GM13976 (cell line): ENCODE measurements at places on chromosomes 11 and 22.

DNA sequence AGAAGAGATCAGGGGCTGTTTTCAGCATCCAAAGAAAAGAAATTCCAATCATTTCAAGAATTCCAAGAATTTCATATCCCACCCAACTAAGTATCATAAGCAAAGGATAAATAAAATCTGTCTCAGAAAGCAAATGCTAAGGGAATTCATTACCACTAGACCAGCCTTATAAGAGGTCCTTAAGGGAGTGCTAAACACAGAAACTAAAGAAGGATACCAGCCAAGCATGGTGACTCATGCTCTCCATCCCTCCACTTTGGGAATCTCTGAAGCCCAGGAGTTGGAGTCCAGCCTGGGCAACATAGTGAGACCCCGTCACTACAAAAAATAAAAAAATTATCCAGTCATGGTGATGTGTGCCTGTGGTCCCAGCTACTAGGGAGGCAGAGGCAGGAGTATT, 17.8 kb downstream of the FADD start:
- no peak for DNase-seq

GRCh38 chr22:21000207-21000986, 1.5 kb downstream of the THAP7 start:
- no peak for DNase-seq

- peak; percentile 53 for DNase-seq
These were observed 49.4 kb downstream of the MAML2 start for GRCh38 chr11:96293598-96294021.

DNA sequence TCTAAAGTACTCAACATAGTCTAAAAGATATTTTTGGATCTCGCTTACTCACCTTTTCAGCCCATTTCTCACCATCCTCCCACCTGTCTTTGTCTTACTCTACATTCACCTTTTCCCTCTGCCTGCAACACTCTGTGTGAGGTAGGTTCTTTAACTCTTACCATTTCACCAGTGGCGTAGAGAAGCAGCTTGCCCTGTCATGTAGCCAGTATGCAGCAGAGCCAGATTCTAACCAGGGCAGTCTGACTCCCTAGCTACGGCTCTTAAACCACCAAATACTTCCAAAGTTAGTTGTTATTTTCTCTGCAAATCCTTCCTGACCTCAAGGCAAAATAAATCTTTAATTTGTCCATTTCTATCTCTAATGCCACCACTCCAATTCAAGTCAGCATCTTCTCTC, 7.5 kb downstream of the ALG8 start:
- no peak for DNase-seq

- no peak for DNase-seq
These were observed 11.4 kb downstream of the KCNJ5 start for GRCh38 chr11:128902515-128903066.

DNA sequence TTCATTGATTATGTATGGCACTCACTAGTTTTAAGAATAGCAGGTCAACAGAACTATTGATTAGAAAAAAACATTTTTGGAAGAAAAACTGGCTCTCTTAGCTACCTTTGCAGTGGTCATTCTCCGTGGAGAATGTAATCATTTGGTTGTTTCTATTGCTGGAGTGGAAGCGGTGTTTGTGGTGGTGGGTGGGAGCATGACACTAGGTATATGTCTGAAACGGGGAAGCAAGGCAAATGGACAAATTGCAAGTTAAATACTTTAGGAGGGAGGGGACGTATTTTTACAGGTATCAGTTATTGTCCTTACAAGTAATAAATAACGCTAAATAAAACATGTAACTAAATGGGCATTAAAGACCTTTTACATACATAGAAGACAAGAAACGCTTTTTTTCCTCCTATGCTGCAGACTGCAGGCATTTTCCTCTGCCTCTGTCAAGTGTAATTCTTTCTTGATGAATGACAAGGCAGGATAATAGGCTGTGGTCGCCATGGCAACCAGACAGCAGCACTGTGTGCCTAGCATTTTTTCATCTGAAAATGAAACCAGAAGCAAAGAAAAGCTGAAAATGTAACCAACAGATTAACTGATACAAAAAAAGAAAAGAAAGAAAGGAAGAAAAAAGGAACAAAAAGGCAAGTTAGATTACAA, 46.2 kb downstream of the BLID start:
- DNase-seq, result peak; percentile 11

GRCh38 chr11:13140028-13140870, 131.1 kb downstream of the RASSF10 start:
- DNase-seq, result no peak

- no peak for DNase-seq
These were observed 8.0 kb downstream of the MOB2 start for GRCh38 chr11:1478544-1478943.

DNA sequence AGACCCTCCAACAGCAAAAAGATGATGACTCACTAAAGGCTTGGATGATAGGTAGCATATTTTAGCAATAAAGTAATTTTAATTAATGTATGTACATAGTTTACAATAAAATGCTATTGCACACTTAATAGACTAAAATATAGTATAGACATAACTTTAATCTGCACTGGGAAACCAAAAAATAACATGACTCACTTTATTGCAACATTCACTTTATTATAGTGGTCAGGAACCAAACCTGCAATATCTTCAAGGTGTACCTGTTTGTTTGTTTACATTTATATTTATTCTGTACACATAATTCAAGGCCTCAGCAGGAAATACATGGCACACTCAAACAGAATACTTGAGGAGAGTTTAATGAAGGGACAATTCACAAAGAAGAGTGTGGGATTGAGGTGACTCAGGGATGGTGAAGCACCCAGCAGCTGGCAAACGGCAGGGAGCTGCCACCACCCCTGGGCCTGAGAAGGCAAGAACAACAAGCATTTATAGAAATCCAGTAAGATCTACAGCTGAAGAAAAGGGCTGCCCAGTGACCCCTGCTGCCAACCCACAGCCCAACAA, 51.5 kb upstream of the POU2AF2 start:
- no peak for DNase-seq

GRCh38 chr11:131734871-131735270, 364.5 kb downstream of the NTM start:
- no peak for DNase-seq

GRCh38 chr22:36022162-36022561, 6.5 kb downstream of the RBFOX2 start:
- no peak for DNase-seq

DNA sequence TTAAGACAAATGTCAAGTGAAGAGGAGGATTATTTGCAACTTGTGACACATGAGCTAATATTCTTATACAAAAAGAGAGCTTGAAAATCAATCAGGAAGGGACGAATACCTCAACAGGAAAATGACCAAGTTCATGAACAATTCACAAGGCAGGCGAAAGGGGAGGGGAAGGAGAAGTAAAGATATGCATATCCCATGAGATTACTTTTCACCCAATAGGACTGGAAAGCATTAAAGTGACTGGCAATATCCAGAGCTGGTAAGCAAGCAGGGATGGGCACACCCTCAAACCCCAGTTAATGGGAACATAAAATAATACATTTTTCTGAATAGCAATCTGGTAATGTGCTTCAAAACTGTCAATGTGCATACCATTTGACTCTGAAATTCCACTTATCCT, 129.5 kb downstream of the SLC1A2 start:
- no peak for DNase-seq

- no peak for DNase-seq
These were observed 127.7 kb upstream of the PDGFD start for GRCh38 chr11:104291646-104292045.

GRCh38 chr22:33658775-33659174, 261.5 kb downstream of the LARGE1 start:
- DNase-seq, result no peak

GRCh38 chr22:28955817-28956216, 72.4 kb downstream of the ZNRF3 start:
- peak; percentile 46 for DNase-seq

- DNase-seq, result no peak
These were observed 49.5 kb downstream of the ARFGAP2 start for GRCh38 chr11:47127213-47127612.

GRCh38 chr11:91326280-91326679, 898.3 kb upstream of the FAT3 start:
- no peak for DNase-seq

GRCh38 chr11:119427279-119427678, 4.3 kb upstream of the THY1 start:
- DNase-seq, result no peak

GRCh38 chr11:19805376-19805775, 92.7 kb downstream of the NAV2 start:
- no peak for DNase-seq

GRCh38 chr11:25628030-25628429, 703.9 kb upstream of the ANO3 start:
- DNase-seq, result no peak

GRCh38 chr11:44518968-44519550, 46.4 kb upstream of the CD82 start:
- DNase-seq, result no peak

- no peak for DNase-seq
These were observed 11.5 kb upstream of the YWHAH start for GRCh38 chr22:31932863-31933262.

- DNase-seq, result no peak
These were observed 1.5 kb downstream of the TMEM121B start for GRCh38 chr22:17119481-17120202.

DNA sequence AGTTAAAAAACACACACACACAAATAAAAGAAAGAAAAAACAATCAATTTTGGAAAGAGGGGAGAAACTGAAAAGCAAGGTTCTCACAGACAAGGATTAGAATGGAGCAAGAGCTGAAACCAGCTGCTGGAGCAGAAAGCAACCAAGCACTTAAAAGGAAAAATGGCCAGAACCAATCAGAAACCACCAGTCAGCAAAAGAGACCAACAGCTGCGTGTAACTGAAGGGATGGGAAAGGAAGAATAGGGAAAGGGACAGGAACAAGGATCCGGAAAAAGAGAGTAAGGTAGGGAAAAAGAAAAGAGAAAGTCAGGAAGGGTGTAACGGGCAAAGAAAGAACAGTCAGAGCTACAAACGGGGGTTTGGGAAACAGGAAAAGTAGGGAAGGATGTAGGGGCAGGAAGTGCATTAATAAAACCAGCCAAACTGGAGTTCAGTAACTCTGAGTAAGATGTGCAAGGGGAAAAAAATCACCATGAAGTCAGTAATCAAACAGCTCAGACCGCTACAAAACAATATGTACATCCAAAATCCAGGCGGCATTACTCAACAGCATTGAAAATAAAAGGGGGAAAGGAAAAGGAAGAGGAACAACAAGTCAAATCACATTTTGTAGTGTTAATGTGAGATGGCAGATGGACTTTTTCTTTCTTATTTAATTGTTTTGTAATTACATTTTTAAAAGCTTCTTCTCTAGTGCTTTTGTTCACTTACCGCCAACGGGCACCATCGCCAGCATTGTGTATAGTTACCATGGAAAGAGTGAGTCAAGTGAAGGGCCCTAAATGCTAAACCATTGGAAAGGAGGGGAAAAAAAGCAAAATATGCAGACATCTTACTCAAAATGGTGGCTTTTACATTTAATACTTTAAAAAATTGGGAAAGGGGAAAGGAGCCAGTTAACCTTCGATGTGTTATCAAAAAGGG, 49.2 kb downstream of the APOL5 start:
- no peak for DNase-seq

DNA sequence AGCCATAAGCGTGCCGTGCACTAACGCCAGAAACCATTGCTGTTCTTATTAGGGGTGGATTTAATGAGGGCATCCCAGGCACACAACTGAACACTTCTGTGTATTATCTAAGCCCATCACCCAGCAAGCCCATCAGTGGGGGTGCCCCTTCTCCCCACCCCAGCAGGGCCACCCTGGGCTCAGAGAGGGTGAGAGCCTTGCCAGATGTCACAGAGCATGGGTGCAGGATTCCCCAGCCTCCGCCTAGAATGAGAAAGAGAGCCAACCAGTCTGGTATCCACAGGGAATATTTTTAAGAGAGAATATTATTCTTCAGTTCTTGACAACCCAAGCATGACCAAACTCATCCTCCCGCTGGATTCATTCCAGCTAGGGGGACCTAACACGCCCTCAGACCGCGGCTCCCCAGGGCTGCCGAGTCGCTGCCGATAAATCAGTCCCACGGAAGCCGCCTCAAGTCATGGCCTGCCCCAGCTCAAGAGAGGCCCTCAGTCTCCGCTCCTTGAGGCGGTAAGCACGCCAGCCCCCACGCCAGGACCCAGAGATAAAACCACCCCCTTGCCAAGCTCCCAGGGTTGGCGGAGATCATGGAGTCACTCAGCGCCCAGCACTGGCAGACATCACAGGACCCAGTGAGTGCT, 47.2 kb downstream of the MN1 start:
- no peak for DNase-seq

- DNase-seq, result no peak
These were observed 127.0 kb downstream of the MICAL2 start for GRCh38 chr11:12237381-12237784.

GRCh38 chr11:87536565-87536964, 498.8 kb downstream of the TMEM135 start:
- no peak for DNase-seq

- no peak for DNase-seq
These were observed 19.8 kb downstream of the MRGPRG start for GRCh38 chr11:3198815-3199214.

DNA sequence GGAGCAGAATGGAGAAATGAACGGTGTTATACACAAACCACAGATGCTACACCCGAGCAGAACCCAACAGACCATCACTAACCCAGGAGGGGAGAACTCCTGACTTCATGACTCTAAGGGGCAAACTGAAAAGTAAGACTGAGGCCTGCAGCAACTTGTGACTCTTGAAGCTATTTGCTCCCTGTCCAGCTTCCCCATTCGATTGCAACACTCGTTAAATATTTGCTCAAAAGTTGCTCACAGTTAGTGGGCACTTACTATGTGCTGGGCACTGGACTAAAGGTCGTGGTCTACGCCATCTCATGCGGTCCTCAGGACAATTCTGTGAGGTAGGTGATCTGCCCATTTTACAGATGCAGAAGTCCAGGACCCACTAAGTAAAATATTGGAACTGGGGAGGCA, 9.5 kb upstream of the ADA2 start:
- DNase-seq, result no peak

DNA sequence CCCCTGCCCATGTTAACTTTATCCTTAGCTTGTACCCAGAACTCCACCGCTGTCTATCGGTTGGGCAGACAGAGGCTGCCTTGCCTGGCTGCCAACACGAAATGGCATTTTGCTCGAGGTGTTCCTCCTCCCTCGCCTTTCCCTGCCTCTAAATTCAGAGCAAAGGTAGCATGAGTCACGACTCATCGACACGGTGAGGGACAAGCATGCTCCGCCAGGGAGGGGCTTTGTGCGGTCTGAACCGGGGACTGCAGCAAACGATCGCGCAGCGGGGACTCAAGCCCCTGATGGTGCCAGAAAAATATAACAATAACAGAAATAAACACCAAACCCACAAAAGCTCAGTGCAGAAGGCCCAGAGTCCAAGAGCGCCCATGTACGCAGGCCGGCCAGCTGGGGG, 52.3 kb downstream of the RTL6 start:
- DNase-seq, result no peak

GRCh38 chr11:100247704-100248103, 439.4 kb upstream of the ARHGAP42 start:
- DNase-seq, result no peak

- no peak for DNase-seq
These were observed 39.4 kb upstream of the LIN7C start for GRCh38 chr11:27545946-27546345.

- peak; percentile 43 for DNase-seq
These were observed 875 bp upstream of the STT3A start for GRCh38 chr11:125591649-125592304.

GRCh38 chr22:34111210-34111824, 191.0 kb upstream of the LARGE1 start:
- peak; percentile 55 for DNase-seq
